ENCODE measurements at places on chromosomes 5 and 9.

- no peak for DNase-seq
Observed at GRCh38 chr5:119899981-119900380, 270.6 kb downstream of the FAM170A start.

DNA sequence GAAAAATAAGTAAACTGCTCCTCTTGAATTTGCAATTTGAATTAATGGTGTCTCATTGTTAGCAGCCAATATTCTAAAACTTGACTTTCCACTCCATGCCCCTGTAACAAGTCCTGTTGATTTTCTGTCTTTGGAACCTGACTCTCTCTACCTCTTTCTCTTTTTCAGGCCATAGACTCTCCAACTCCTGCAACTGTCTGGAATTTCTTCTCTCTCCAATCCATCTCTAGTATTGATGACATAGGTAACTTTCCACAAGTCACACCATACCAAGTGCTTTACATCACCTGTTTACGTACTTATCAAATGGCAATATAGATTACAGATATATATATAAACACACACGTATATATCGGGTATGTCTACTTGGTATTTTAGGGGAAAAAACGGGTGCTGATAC is 923 bp downstream of the C5orf34 start:
- DNase-seq, result peak; percentile 40

DNA sequence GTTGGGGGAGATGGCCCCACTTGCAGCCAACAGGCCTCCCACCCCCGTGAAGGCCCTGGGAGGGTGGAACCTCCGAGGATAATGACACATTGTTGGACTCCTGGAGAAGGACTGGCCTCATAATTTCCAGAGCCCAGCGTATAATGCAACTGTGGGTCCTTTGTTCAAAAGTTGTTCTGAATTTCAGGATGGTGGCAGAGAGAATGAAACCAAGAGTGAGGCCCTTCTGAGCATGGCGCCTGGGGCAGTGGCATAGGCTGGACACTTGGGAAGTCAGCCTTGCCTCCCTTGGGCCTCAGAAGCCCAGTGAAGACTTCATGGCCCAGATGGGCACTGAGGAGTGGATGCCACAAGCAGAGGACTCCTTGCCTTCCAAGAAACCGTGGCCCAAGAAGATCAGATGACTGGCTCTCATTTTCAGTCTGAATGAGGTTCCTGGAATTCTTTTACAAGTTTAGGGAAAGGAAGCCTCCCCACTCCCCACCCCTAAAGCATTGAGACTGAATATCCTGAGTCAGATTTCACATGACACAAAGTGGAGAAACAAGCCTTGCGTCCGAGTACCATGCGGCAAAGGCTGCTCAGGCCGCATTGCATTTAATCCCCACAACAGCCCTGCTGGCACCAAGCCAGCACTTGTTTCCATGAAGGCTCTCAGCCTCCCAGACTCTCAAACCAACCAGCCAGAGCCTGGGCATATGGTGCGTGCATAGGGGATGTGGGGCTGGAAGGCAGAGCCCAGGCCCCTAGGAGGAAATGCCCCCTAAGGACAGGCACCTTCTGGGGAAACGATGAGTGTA is 96.7 kb upstream of the SMIM23 start:
- DNase-seq, result no peak

- DNase-seq, result no peak
Observed at GRCh38 chr9:131817073-131817472, 77.2 kb upstream of the RAPGEF1 start.

- DNase-seq, result no peak
Observed at GRCh38 chr5:157187046-157187754, 6.6 kb downstream of the ITK start.

GRCh38 chr9:115673599-115673998 is 480.0 kb upstream of the PAPPA start:
- DNase-seq, result no peak

- no peak for DNase-seq
Observed at GRCh38 chr9:89872426-89872912, 267.7 kb downstream of the GADD45G start.

- DNase-seq, result no peak
Observed at GRCh38 chr9:114228016-114228808, 72.9 kb downstream of the COL27A1 start.

GRCh38 chr9:95132366-95133324 is 184.9 kb downstream of the FANCC start:
- no peak for DNase-seq

- DNase-seq, result no peak
Observed at GRCh38 chr9:126116351-126117157, 210.1 kb upstream of the MVB12B start.

DNA sequence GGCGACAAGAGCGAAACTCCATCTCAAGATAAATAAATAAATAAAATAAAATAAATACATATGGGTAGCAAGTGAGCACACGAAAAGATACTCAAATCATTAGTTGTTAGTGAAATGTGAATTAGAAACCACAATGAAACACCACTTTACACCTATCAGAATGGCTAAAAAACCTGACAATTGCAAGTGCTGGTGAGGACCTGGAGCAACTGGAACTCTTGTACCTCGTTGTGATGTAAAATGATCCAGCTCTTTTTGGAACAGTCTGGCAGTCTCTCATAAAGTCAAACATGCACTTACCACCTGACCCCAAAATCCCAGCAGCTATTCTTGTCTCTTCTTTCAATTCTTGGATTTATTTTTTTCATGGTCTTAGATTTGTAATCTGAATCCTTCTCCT is 69.2 kb upstream of the FBXW11 start:
- no peak for DNase-seq

DNA sequence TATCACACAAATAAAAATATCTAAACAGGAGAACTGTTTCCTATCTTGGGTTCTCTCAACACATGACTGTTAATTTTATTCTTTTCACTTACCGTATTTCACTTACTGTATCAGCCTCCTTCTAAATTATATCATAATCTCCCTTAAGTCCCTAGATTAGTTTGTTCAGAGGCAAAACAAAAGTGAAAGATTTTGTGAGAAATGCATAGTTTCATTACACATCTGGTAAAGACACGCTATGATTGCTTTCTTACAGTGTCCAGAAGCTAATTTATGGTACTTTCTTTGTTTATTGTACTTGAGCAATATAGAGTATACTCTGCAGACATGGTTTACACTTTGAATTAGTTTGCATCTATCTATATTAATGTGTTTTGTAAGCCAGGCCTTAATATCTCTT is 159.7 kb upstream of the TLX3 start:
- no peak for DNase-seq

GRCh38 chr9:89425921-89426383 is 72.0 kb downstream of the SEMA4D start:
- DNase-seq, result no peak

GRCh38 chr5:168135897-168136296 is 155.5 kb upstream of the WWC1 start:
- DNase-seq, result no peak

DNA sequence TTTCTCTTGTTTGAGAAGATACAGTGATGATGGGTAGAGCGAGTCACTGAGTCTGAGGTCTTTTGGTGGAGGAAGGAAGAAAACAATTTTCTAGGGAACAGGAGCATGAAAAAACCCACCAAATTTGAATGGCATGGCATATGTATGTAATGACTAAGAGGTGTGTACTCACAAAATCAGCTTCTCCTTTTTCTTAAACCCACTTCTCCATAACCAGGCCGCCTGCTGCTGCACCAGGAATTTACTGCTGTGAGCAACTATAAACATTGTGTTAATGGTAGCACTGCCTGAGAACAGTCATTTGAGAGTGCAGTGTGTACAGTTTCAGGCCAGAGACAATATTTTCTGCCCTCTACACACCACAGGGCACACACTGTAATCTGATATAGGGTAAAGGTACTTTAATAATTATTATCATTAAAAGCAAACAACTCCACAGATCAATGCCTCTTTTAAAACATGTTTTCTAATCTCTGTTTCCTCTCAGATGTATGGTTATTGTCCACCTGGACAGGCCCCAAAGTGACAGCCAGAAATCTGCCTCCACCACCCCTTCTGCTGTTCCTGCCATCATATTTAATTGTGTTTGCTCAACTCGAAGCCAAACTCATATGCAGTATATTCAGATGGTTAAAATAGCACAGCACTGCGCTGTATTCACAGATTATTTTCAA is 241.6 kb downstream of the KIAA0825 start:
- DNase-seq, result no peak

DNA sequence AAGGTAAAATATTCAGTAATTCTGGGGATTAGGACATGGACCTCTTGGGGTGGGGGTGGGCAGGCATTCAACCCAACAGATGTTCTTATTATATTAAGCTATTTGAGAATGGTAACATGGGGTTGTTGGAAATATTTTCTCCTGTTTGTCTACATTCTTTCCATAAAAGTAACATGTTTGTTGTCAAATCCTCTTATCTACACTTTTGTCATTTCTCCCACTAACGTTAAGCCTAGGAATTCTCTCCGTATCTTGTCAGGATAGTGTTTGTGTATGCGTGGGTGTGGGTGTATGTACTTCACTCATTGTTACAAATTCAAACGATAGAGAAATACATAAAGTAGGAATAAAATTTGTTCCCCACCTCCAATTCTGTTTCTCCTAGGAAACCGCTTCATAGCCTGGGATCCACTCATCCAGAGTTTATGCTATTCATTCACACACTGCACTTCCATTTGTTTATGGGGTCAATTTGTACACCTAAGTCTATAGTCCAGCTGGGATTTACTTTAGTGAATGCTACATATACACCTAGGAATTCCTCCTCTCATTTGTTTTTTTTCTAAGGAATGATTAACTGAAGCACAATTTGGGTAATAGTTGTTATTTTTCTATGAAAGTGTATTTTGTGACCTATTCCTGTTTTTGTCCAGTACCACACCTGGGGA is 216.8 kb downstream of the DCP2 start:
- no peak for DNase-seq

GRCh38 chr5:44884036-44884435 is 75.3 kb downstream of the MRPS30 start:
- DNase-seq, result no peak

DNA sequence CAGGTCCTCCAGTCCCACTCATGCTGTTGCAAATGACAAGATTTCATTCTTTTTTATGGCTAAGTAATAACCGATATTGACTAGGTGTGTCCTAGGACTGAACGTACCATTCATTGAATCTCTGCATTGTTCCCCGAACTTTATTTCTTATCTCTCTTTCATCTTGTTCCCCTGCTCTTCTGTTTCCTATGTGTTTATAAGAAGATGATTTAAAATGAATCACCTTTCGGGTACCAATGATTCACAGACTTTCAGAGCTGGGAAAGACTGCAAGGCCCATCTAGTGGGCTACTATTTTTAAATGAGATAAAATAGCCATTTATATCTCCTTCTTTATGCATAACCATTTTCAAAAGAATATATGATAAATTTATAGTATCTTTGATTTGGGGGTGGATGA is 133.0 kb downstream of the CDH18 start:
- DNase-seq, result no peak

DNA sequence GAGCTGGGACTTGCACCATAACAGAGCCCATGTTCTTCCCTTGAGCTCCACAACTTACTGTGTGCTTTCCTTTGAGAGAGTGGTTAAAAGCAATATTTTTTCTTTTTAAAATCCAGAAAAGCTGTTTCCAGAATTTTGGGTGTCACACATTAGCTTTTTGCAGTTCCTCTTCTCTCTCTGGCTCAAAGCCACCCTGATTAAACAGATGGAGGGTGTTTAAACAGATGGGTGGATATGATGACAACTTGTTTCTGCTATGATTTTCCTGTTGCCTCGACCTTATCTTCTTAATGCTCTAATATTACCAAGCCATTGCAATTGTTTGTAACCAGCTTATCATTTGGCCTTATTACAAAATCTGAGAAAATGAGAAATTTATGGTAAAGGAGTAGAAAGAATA is 22.9 kb upstream of the CFAP95 start:
- DNase-seq, result no peak

DNA sequence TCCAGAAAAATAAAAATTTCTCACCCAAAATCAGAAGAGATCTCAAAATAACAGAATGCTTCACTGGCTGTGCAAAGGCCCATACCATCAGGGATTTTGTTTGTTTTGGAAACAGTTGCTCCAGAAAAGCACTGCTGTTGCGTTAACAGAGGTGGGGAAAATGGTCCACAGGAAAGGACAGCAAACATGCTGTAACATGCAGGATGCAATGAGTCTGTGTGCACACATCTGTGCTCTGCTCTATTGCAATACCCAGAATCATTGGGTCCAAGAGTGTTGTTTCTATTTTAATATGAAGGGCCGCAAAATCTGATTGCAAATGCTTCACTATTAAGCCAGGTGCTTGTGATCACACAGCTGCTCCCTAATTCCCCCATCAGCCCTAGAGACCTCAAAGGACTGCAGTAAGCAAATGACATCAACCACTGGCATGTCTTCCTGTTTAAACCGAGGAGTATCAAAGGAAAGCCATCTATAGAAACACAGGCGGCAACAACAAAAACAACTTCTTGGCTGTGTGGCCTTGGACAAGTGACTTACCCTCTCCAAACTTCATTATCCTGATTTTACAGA is 141.0 kb downstream of the DCP2 start:
- no peak for DNase-seq
